CD14-positive monocyte (primary cell): ENCODE measurements at places on chromosomes 2 and 18.

GRCh38 chr2:58594175-58594574 lies 353.1 kb upstream of the FANCL start:
- DNase-seq: no peak

DNA sequence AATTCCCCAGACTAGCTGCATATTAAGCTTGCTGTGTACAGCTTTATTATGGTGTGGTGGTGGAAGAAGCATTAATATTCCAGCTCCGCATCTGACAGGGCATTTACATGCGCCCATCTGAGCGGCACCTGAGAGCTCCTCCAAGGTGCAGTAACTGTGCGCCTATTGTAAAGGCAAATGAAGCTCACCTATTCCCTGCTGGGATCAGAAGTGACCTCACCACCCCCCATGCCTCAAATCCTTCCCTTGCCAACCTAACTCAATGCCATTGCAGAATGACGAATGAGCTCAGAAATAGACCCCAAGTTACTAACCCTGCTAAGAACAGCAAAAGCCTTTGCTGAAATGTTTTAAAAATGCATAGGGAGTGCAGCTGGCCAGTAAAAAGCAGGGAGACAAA lies 14.3 kb downstream of the BCL11A start:
- DNase-seq: no peak

DNA sequence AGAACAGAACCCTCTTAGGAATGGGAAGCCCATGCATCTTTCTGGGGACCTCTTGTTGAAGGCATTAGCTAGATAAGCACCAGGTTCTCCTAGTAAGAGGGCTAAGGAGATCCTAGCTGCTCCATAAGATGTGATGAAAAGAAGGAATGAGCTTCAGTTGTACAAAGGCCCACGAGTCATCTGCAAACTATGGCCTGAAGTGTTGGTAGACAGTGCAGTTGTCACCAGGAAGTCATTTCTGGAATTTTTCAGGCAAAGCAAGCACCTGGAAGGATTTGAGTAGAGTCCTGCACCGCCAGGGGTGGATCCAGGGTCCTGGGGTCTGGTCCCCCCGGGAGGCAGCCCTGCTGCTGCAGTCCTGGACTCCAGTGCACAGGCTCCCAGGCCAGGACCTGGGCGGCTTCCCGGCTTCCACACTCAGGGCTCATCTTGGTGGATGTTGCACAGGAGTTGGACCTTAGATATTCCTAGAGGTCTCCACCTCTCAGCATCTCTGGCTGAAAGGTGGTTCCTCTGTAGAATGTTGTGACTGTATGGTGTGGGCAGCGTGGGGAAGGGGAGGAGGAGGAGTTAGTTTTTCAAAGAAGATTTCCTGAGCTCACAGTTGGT lies 85.3 kb downstream of the LDLRAD4 start:
- DNase-seq: no peak

GRCh38 chr18:59272891-59273758 lies at the start of gene RAX:
RAX (minus strand) TSS chr18:59273454; CDS start chr18:59273206, 248 bp downstream.
- DNase-seq: no peak

DNA sequence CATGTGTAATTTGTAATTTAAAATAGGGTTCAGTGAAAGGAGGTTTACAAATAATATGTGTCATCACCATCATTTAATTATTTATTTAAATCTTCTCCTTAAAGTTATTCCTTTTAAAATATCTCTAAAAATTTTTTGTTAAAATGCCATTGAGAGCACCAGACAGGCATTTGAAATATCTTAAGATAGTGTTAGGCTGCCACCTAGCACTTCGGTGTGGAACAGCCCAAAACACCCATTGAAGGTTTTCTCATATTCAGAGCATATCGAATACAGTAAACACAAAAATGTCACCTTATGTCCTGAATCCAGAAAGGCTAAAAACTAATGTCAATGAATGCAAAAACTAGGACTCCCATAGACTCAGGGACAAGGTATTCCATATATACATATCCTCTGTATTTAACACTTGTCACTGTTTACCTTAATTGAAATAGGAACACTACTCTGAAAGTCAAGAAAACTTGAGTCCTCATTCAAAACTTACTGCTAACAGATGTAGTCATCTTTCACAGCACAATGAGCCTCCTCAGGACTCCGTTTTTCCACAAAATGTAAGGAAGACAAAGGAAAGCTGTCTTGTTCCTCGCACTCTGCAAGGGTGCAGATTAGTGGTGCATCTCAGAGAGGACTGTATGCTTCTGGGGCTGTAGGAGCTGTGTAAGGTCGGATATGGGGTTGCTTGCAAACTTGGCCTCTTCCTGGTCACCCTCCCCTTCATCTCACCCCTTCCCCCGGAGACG lies 329.5 kb downstream of the PAX3 start:
- no peak for DNase-seq

DNA sequence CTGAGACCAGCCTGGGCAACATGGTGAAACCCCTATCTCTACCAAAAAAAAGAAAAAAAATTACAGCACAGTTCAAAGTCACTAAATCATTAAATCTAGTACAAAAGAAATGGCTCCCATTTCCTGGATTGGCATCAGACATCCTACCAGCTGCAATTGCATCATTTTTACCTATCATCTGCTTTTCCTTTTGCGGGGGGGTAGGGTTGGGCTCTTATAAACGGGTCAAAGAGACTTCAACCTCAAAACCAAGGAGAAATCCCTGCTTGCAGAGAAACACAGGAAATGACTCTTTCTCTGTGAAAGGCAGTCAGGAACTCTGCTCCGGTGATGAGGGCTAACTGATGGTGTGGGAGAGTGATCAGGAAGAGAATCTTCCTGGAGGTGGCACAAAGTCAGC lies 45.3 kb upstream of the RFX8 start:
- no peak for DNase-seq

DNA sequence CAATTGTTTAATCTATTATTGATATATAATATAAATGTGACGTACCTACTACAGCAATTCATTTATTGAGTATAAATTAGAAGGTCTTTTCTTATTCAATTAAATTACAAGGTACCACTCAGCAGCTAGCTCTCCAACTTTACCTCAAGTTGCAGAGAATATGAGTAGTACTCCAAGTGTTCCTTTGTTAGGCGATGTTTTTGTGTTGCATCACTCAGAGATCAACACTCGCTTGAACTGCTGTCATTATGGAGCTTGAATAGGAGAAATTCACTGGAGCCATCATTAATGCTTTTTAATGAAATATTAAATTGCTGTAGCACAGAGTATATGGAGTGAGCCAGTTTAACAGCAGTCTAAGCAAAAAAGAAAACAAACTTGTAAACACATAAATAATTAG lies 320.0 kb downstream of the FSIP2 start:
- no peak for DNase-seq

- DNase-seq: no peak
Observed at GRCh38 chr2:159737292-159737916, 25.1 kb downstream of the MARCHF7 start.

GRCh38 chr2:139492131-139492680 lies 712.0 kb upstream of the NXPH2 start:
- DNase-seq: no peak

DNA sequence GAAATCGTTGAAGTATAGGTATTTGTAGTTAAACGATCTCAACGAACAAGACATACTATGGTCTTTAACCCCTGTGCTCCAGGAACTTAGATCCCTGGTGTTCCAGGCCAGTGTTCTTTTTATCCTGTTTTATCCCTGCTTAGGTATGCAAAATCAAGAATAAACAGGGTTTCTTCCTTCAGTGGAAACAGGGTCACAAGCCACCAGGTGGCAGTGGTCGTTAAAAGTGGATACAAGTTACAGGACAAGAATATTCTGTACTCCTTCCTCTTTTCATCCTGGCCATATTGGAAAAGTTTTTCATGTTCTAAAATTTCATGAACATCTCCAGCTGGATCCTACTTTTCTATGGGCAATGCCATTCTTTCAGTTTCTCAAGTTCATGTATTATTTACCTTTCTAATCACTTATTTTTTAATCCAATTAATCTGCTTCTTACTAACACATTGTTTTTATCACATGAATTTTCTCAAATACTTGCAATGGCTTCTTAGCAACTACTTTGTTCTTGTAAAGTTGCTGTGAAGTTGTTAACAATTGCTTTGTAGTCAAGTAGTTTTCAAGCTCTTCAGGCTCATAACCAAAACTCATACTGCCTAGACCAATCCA lies 16.4 kb upstream of the HNMT start:
- peak; percentile 66 for DNase-seq

- no peak for DNase-seq
Observed at GRCh38 chr2:101843048-101843447, 145.5 kb downstream of the MAP4K4 start.

GRCh38 chr2:239495791-239496233 lies 95.0 kb upstream of the HDAC4 start:
- DNase-seq: no peak

DNA sequence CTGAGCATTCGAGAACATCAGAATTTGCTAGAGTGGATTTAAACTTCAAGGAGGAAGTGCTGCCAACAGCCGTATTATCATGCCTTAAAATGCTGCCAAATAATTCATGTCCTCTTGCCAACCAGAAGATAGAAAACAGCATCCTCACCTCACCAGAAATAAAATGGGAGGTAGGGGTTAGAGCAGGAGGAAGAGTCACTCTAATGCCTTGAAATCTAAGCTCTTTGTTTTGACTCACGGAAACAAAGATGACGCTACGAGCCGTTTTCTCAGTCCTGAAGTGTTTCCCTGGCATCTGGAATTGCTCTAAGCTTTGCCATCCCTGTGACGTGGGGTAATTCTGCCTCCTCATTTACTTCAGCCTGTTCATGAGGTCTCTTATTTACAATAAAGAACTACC lies 97.1 kb downstream of the PRPF40A start:
- no peak for DNase-seq

- DNase-seq: no peak
Observed at GRCh38 chr2:107405261-107405660, 421.4 kb upstream of the RGPD4 start.

DNA sequence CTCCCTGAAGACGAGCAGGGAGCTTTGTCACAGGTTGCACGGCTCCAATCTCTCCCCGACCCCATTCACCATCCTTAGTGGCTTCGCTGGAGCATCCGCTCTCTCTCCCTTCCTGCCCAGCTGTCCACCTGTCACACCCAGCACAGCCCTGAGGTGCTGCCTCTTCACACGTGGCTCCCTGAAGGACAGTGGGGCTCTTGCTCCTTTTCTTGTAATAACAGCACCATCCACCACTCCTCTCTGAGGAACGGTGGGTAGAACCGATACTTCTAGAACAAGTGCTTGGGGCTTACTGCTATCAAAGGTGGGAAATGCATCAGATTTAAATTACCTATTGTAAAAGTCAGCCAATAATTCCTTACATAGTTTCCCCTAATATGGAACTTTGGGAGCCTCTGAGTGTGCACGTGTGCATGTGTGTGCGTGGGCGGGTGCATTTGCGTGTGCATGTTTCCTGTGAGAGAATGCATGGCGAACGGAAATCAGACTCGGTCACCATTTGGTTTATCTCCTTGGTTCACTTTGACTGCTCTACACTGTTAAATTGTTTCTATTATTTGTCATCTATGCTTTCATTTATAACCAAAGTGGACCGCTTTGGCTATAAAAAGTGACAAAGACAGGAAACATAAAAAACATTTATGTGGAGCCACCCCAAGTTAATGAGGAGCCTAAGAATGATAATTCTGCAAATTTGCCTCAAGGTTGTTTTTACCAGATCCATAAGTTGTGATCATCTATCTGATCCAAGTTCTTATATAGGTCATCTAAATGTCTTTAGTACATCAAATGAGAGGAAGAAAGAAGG lies 39.1 kb downstream of the KLHL29 start:
- DNase-seq: no peak

GRCh38 chr18:34809451-34810072 lies 99.5 kb downstream of the DTNA start:
- DNase-seq: no peak

- DNase-seq: no peak
Observed at GRCh38 chr18:8959551-8960135, 142.9 kb upstream of the NDUFV2 start.

DNA sequence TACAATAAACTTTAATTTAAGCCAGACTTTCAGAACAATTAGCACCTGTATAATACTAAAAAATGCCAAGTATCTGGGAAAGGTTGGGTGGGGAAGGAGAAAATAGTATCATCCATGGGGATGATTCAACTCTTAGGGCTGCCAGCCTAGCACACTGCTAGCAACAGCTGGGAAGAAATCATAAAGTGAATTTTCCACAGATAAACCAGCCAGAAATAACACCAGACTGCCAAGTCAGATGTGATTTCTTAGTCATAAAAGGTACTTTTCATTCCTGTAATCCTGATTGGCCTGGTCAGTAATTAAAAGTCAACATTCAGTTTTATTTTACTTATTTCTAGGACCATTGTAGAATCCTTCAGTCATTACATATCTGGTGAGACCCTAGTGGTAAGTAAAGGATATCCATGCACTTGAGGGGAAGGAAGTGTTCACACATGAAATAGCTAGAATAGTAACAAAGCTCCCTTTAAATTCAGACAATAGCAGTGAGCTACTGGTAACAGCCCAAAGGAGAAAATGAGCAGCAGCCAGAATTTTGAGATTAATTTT lies 59.4 kb downstream of the LIMS1 start:
- DNase-seq: no peak

DNA sequence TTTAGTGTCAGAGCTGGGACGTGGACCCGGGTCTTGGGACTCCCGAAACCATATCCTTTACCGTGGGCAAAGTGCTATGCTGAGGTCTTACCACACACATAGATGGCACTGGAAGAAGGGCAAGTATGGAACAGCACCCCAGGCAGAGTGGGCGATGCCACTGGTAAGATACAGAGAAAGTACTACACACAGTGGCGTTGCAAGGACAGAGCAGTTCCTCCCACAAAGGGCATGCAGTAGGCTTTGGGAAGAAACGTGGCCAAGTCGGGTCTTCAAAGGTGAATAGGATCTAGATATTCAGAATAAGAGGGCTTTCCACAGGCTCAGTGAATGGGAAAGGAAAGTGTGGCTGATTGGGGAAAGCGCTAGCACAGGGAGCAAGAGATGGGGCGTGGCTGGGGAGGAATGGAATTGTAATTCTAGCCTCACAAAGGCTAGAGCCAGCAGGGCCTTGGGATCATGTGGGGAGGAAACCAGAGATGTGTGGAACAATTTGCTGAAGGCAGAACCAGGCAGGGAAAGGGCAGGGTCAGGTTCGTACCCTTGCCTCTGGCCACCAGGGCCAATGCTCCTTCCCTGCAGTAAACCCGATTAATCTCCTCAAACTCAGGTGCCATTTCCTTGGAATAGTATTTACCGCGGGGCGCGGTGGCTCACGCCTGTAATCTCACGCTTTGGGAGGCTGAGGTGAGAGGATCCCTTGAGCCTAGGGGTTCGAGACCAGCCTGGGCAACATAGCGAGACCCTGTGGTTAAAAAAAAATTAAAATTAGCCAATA lies 36.0 kb downstream of the PCBP1 start:
- DNase-seq: no peak

- DNase-seq: no peak
Observed at GRCh38 chr2:43071599-43072550, 154.5 kb downstream of the ZFP36L2 start.
